ENCODE measurements at places on chromosomes 4 and X. TPM values are rescaled to one million over a fixed set of nuclear protein-coding genes. Genes with fewer than 3 reads are reported as not detected.

AMOT gene
- 6.8 TPM for total RNA-seq

MAGEA3 gene
- total RNA-seq = not detected

RHOXF1 gene
- not detected for total RNA-seq

XG gene
- 1.3 TPM for total RNA-seq

RAB9A gene
- total RNA-seq = 40.3 TPM

TCEAL4 gene
- total RNA-seq = 57.0 TPM

PPP1R2C gene
- total RNA-seq = not detected

FMR1NB gene
- total RNA-seq = not detected

ADH6 gene
- total RNA-seq = not detected

ZNF182 gene
- total RNA-seq = 4.5 TPM

GASK1B gene
- total RNA-seq = 23.6 TPM

SEPTIN6 gene
- total RNA-seq = 5.6 TPM

SASH3 gene
- not detected for total RNA-seq

NR0B1 gene
- 4.6 TPM for total RNA-seq

GABRQ gene
- total RNA-seq = under 0.01 TPM

PHEX gene
- total RNA-seq = 1.7 TPM

CFAP299 gene
- total RNA-seq = 16.2 TPM

MAGEB17 gene
- not detected for total RNA-seq

LUZP4 gene
- not detected for total RNA-seq

CFP gene
- total RNA-seq = 0.17 TPM

NUDT10 gene
- 1.8 TPM for total RNA-seq

SPIN2A gene
- total RNA-seq = 0.50 TPM

XPNPEP2 gene
- total RNA-seq = 1.5 TPM

ANK2 gene
- total RNA-seq = 95.1 TPM

RRH gene
- under 0.01 TPM for total RNA-seq

HS6ST2 gene
- total RNA-seq = 0.17 TPM

GPR173 gene
- 2.3 TPM for total RNA-seq

PJA1 gene
- 28.2 TPM for total RNA-seq

TXK gene
- total RNA-seq = 0.66 TPM

TLR10 gene
- total RNA-seq = not detected

ABCD1 gene
- total RNA-seq = 12.7 TPM

SHROOM4 gene
- total RNA-seq = 0.50 TPM

Measured in fibroblast of lung (primary cell).